ENCODE measurements at places on chromosomes 12 and 14.

DNA sequence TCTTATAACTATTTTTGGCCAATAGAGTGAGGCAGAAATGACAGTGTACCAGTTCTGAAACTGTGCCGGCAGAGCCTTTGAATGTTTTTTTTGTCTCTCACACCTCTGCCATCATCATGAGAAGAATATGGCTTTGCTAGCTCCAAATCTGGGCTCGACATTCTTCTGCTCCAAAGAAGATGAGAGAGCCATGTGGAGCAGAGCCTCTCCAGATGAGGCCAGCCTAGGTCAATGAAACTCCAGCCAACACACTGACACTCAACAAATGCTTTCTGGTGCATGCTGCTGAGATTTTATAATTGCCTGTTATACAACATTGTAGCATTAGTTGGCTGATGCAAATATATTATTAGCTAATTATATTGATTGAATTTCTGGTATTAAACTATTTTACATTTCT lies 154.7 kb downstream of the SLC38A4 start:
- DNase-seq: no peak

DNA sequence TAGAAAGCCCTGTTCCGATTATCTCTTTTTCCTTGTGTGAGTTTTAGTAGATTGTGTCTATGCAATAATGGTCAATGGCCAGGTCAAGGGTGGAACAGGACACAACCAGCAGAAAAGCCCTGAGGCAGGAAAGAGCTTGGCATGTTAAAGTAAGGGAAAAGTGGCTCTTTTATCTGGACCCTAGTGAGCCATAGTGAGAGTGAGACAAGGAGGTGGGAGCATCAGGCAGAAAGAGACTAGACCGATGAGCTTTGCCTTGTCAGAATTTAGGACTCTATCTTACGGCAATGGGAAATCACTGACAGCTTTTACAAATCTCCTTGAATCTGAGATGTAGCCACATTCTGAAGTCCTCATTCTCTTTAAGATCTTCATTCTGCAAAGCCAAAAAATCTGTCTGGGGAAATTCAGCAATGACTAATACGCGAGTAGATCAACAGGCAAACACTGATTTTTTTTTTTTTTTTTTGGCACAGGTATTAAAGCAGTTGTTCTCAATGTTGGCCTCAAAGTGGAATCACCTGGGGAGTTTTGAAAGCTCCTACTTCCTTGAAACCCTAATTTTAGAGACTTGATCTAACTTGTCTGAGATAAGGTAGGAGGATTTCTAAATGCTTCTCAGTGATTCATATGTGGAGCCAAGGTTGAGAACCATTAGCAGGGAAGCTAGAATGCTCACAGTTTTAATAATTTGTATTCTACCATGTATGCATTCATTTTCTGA lies 33.9 kb downstream of the TMEM19 start:
- no peak for DNase-seq

GRCh38 chr14:69156224-69156623 lies 3.3 kb upstream of the DCAF5 start:
- no peak for DNase-seq

DNA sequence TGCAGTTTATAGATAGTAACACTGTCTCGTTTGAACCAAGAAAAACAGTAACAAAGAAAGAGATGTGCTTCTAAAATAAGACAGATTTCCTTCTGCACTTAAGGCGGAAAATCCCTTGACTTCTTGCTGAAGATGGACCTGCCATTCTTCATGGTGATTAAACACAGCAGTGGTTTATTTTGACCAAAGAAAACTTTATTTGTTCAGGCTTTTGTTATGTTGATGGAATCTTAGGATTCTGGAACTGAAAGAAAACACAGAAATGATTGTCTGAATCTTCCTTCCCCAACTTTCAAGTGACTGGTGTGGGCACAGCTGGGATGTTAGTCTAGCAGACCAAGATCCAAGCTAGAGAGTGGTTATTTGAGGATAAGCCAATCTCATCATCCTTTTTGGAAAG lies 72.2 kb downstream of the DACT1 start:
- DNase-seq: no peak

DNA sequence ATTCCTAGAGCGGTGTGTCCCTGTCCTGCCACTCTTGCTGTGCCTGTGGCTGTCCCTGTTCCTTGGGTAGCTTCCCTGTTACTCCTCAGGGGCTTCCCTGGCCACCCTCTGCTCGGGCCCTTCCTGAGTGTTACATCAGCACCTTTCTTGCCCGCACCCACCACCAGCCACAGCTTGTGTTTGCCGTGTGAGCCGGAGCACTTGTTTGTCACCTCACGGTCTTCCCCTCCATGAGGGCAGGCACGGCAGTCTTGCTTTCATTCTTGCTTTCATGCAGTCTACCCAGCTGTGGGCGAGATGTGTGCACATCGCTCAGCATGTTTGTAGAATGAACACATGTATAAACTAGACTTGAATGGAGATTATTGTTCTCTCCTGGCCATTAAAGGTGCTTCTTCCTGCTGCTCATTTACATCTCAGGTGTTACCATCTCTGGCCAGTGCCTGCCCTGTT lies 42.0 kb downstream of the TRAF3 start:
- DNase-seq: peak; percentile 50

- DNase-seq: no peak
Observed at GRCh38 chr14:99159341-99160340, 112.4 kb downstream of the BCL11B start.

DNA sequence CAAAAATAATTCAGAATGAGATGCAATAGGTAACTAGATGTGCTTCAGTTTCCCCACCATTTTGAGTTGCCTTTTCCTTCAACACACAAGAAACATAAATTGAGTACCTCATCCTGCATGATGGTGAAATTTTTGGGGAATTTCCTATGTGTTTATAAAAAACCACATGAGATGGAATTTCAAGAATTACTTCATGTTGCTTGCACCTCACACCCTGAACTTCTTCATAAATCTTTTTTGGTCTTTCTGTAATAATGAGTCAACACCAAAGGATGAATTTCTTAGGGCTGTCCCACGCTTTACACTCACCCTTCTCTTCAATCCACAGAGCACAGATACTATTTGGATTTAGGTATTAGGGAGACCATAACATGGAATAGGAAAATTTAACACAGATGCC lies 22.6 kb upstream of the LUM start:
- DNase-seq: no peak

DNA sequence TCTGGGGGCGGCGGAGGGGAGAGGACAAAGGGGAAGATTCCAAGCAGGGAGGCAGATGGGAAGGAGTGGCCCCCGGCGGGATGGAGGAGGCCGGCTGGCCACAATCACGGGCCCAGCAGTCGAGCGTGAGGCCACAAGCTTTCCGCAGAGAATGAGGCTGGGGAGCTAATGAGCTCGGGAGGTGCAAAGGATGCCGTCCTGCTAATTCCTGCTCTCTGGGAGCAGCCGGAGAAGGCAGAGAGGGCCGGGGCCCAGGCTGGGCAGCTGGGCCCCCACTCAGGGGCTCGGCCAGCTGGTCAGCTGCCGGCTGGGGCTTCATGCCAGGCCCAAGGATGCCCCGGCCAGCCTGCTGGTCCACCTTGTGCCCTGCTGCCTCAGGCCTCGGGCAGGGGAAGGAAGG lies 98.1 kb upstream of the LHX5 start:
- DNase-seq: no peak

DNA sequence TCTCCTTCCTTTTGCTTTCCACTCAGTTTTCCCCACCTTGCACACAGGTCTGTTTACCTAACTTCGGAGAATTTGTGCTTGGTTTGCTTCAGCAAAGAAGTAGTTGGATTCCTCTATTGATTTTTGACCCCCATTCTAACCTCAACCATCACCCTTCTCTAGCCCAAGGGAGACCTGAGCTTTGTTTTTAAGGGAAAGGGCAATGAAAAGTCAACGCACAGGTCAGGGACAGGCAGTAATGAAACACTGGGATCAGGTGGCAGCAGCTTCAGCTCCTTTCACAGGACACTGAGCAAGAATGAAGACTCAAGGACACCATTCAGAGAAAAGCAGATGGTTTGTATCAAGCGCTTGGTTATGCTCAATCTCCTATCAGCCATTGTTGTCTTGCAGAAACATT lies 46.9 kb upstream of the KRR1 start:
- no peak for DNase-seq

DNA sequence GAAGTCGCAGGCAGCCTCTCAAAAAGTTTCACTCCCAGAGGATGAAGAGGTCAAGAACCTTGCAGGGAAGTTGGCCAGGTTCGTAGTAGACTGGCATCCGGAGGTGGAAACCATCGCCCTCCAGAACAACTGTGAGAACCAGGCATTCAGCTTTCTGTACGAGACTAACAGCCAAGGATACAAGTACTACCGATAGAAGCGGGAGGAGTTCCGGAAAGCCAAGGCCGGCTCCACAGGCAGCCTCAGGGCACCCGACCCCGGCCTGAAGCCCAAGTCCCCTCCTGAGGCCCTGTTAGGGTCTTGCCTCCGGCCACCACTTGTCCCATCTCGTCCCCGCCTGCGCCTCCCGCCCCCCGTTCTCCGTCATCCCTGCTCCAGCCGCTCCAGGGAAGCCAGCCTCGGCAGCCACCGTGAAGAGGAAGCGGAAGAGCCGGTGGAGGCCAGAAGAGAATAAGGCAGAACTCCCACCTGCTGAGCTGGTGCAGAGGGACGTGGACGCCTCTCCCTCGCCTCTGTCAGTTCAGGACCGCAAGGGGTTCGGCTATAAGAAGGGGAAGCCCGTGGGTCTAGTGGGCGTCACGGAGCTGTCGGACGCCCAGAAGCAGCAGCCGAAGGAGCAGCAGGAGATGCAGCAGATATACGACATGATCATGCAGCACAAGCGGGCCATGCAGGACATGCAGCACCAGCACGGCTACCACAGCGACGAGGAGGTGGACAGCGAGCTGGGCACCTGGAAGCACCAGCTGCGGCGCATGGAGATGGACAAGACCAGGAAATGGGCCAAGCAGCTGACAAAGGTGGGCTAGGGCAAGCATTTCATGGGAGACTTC lies 366.8 kb upstream of the ATXN7L3B start:
- no peak for DNase-seq

DNA sequence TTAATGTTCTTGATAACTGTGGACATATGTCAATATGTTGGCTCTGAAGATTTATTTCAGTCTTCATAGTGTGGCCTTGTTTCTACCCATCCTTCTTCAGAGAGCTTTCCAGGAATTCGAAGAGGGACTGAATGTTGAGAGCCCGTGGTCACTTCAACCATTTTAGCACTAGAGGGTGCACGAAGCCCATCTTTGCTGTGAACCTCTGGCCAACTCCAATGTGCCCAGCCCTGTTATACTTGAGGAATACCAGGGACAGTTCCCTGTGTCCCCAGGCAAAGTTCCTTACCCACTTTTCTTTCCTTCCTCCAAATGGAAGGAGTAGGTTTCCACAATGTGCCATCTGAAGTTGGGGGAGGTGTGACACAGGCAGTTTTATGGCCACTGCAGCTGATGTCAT lies 603.5 kb downstream of the RPL10L start:
- DNase-seq: no peak

GRCh38 chr12:55515696-55516095 lies 23.5 kb downstream of the OR6C68 start:
- DNase-seq: no peak

DNA sequence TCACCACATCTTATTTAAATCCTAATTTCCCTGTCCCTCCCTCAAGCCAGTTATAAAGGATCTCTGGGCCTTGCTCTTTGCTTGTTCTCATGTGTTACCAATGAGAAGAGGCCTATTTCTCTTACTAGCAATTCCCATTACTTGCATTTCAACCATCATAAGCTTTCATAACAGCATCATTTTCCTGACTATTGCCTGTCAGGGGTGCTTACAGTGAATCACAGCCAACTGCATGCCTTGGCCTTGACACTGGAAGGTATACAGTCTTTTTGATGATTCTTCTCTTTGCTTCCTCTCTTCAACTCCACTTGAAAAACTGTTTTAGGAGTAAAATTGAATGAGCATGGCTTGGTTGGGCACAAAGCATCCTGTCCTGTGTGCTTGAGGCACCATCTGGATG lies 127.0 kb downstream of the NPAS3 start:
- DNase-seq: no peak

- peak; percentile 12 for DNase-seq
Observed at GRCh38 chr12:56188778-56189098, 545 bp downstream of the SMARCC2 start.

GRCh38 chr14:59305231-59305630 lies 116.8 kb downstream of the DAAM1 start:
- no peak for DNase-seq

DNA sequence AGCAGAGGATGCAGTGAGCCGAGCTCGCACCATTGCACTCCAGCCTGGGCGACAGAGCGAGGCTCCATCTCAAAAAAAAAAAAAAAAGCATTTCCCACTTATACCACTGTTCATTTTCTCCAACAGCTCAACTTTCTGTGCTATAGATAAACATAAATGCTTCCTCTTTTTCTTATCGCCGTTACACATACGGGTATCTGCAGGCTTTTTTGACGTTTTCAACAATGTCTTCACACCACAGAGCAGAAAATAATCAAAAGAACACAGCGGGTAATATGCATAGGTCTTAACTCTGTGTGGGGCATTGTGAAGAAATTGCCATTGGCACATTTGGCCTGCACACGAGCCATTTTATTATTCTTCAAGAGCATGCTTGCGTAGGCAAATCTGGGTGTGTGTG lies 86.4 kb downstream of the CAPZA3 start:
- no peak for DNase-seq

- DNase-seq: no peak
Observed at GRCh38 chr12:6791931-6792520, 2.7 kb downstream of the CD4 start.

- DNase-seq: peak; percentile 45
Observed at GRCh38 chr12:22334410-22335100, at the start of gene ST8SIA1. ST8SIA1 (minus strand) TSS chr12:22334707; CDS start chr12:22334232, 475 bp downstream.

DNA sequence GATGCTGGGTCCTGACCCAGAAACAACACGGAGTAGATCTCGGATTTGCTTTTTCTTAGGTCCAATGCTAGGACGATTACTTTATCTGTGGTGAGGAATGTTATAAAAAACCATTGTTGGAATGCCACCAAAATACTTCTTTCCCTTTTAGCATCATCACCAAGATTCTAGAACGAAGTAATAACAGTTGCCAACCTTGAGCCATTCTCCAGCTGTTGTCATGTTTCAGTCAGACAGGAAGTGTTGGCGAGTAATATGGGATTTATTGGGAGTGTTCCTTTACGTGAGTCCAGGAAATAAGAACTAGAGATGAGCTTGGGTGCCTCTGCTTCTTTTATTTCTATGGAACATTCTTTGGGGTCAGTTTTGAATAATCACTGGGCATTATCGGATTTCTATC lies 892.9 kb downstream of the DIO2 start:
- DNase-seq: no peak

GRCh38 chr14:65415613-65416012 lies 3.1 kb downstream of the FUT8 start:
- no peak for DNase-seq

DNA sequence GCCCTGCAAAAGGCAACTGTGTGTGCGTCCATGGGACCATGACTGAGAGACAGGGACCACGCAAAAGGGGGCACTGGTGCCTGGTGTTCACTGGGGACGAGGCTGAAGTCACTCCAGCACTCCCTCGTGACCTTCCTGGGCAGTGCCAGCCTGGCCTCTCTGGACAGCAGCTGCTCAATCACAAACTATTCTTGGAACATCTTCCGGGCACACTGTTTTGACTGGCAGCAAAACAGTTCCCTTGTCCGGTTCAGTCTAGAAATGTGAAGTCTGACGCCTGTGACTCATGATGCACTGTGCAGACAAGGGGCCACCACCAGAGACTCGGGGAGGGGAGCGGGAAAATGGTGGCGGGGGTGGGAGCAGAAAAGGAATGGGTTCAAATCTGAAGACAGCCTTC lies 20.8 kb downstream of the SNRNP35 start:
- no peak for DNase-seq

- no peak for DNase-seq
Observed at GRCh38 chr14:98345161-98345560, 926.8 kb downstream of the BCL11B start.

GRCh38 chr12:25957793-25958427 lies 572 bp upstream of the RASSF8 start:
- no peak for DNase-seq

- DNase-seq: no peak
Observed at GRCh38 chr14:44963775-44964380, 1.9 kb downstream of the TOGARAM1 start.
